ENCODE measurements at places on chromosomes 2 and 18.

DNA sequence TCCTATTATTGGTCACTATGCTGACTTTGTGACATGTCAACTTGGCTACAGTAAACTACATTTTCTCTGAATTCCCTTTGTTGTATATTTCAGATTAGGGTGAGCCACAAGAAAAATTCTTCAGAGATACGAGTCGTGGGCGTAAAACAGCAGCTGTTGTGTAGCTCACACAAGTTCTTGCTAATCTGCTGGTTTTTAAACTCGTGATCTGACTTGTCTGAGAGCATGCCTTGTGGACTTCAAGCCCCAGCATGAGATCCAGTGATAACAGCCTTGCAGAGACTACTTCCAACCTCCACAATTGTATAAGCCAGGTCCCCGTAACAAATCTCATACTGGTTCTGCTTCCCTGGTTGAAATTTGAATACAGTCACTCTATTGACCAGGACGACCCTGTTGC is 259.8 kb upstream of the LYPD1 start:
- no peak for DNase-seq

- DNase-seq, result no peak
Measured at GRCh38 chr18:36038102-36038663, 29.2 kb downstream of the RPRD1A start.

- DNase-seq, result no peak
Measured at GRCh38 chr2:212943351-212943750, 208.1 kb downstream of the IKZF2 start.

- DNase-seq, result no peak
Measured at GRCh38 chr2:225171350-225171749, 129.1 kb upstream of the DOCK10 start.

- no peak for DNase-seq
Measured at GRCh38 chr2:38125842-38126241, 49.9 kb upstream of the CYP1B1 start.

GRCh38 chr2:146366276-146366675 is 1478.6 kb upstream of the ACVR2A start:
- DNase-seq, result no peak

GRCh38 chr2:185811580-185811979 is 73.0 kb downstream of the FSIP2 start:
- DNase-seq, result no peak

DNA sequence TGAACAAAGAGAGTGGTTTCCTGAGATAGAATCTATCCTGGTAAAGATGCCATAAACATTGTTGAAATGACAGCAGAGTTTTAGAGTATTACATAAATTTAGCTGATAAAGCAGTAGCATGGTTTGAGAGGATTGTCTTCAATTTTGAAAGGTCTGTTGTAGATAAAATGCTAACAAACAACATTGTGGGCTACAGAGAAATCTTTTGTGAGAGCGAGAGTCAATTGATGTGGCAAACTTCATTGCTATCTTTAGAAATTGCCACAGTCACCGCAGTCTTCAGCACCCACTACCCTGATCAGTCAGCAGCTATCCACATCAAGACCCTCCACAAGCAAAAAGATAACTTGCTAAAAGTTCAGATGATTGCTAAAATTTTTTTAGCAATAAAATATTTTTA is 17.5 kb downstream of the VRK2 start:
- DNase-seq, result no peak

DNA sequence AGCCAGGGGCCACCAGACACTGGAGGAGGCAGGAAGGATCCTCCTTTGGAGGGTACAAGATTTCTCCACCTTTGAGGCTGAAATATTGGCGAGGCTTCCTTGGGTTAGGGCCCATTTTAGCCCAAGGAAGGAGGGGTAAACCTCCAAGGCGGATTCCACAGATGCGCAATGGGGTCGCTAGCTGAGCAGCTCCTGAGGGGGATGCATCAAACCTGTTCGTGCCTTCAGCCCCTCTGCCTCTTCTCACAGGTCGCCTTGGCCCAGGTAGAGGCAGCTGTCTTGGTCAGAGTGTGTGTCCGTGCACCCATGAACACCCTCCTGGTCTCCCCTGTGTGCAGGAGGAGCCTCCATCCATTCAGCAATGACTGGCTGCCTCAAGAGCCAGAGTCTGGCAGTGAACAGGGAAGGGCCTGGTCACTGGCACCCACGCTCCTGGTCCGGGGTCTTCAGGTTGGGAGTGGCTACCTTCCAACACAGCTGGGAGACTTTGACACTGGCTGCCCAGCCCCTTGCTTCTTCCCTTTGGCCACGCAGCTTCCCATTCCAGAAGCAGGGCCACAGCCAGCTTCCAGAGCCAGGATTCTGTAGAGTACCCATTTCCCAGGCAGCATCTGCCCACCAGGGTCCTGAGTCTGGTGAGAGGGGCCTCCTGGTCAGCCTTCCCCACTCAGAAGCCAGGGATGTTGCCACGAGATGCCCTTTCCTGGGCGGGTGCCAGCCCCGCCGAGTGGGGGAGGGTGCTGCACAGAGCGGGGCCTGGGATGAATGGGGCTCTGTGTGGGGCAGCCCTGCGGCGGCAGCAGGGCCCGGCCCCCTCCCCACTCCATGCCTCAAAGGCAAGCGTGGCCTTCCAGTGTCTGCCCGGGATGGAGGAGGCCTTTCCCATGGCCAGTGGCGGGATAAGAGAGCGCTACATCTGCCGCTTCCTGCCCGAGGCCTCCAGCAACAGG is 95.8 kb upstream of the GPC1 start:
- DNase-seq, result no peak

DNA sequence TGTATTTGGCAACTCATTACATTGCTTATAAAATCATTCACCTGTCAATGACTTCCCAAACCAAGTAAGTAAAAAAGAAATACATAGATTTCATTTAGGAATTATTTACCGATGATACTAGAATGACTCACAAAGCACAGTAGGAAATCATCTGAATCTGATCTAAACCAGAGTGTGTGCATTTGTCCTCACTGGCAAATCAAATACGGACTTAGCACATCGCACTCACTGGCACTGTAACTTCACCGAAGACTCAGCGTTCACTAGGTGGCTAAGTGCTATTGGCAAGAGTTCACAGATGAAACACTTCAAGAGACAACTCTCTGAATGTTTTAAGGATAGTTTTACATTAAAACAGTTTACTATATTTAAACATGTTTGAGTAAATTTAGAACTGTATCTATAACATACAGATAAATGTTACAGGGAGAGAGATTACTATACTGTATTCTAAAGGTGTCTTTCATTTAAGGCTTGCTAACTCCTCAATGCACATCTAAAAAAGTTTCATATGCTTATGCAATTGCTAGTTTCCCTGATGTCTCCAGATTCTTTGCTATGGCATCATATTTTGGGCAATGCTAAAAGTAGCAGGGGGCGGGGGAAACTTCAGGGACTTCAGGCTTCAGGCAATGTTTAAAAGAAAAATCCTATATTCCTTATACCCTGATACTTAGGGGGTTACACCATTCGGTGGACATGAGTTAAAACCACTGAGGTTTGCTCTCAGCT is 48.8 kb downstream of the STK39 start:
- no peak for DNase-seq

- DNase-seq, result no peak
Measured at GRCh38 chr2:109398366-109399015, 215.3 kb downstream of the SEPTIN10 start.

DNA sequence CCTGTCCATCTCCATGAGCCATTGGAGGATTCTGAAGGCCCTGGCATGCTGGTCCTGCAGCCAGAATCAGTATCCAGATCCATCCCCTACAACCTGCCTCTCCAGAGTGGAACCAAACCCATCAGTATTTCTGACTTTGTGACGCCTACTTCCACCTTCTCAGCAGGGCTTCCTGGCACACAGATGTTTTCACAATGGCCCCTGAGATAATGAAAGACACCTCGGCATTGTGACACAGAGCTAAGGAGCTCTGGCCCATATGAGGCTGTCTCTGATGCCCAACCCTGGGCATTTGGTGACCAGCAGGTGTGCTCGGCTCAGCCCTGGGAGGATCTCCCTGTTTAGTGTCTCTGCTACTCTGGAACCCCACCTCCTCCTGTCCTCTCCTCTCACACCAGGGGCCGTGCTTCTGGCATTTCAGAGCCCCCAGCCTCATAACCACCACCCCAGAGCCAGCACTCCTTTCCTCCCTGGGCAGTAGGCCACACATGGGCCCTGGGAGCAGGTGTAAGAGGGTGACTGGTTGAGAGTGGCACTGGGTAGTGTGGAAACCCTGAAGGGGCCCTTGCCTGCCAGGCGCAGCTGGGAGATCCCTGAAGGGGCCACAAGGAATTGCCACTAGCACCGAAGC is 38.2 kb downstream of the FOSL2 start:
- no peak for DNase-seq

DNA sequence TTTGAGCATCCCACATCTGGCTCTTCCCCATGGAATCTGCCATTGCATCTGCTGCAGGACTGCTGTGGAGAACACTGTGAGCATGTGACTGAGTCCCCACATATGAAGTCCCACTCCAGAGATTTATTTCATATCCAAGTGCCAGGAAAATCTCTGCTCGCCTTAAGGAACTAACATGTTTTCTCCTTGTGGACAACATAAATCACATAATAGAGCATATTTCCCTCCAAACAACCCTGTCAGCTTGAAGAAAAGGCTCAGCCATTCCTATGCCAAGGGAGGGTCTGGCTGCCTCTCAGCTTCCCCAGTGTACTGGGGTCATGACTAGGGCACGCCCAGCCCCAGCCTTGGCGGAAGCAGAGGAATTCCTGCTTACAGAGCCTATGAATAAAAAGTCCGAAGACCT is 193.7 kb downstream of the DNER start:
- DNase-seq, result no peak

GRCh38 chr2:22855081-22855480 is 529.9 kb upstream of the KLHL29 start:
- no peak for DNase-seq

GRCh38 chr2:7774481-7774880 is 857.3 kb downstream of the RNF144A start:
- DNase-seq, result no peak

DNA sequence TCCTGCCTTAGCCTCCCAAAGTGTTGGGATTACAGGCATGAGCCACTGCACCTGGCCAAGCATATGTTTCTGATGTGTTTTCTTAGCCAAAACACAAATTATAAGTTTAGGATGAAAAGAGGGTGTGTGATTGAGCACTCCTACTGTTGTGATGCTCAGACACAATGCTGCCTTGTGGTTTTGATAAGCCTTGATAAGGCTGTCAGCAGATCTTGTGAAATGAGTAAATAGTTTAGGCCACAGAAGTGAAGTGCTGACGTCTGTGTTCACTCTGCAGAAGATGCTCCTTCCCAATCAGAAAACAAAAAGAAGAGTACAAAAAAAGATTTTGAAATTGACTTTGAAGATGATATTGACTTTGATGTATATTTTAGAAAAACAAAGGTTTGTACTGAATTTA is 24.3 kb downstream of the NCAPH start:
- DNase-seq, result no peak

DNA sequence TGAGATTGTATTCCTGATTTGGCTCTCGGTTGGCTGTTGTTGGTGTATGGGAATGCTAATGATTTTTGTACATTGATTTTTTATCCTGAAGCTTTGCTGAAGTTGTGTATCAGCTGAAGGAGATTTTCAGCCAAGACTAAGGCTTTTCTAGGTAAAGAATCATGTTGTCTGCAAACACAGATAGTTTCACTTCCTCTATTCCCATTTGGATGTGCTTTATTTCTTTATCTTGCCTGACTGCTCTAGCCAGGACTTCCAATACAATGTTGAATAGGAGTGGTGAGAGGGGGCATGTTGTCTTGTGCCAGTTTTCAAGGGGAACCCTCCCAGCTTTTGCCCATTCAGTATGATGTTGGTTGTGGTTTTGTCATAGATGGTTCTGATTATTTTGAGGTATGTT is 90.4 kb downstream of the CYP26B1 start:
- no peak for DNase-seq

- peak; percentile 44 for DNase-seq
Measured at GRCh38 chr2:17752892-17753802, 463 bp downstream of the SMC6 start.

DNA sequence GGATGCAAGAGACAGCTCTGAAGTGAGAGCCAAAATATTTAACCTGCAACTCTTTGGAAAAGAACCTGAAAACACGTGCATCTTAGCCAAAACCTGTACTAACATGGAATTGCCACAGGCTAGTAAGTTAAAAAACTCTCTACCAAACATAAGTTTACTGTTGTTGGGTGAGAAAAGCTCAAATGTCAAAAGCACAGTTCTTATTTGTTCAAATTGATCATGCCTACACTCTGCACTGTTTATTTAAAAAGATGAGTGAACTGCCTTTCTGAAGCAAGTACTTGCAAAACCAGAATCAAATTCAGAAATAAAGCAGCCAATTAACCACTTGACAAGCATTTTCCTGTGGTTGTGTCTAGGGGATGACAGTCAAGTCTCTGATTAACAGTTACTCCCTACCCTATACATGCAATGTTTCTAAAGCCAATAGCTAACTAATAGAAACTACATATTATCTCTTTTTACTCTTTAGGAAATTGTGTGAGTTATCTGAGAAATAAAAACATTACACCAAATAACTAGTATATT is 5.6 kb downstream of the IKZF2 start:
- no peak for DNase-seq

- DNase-seq, result no peak
Measured at GRCh38 chr2:236673823-236674185, 104.2 kb downstream of the ACKR3 start.

DNA sequence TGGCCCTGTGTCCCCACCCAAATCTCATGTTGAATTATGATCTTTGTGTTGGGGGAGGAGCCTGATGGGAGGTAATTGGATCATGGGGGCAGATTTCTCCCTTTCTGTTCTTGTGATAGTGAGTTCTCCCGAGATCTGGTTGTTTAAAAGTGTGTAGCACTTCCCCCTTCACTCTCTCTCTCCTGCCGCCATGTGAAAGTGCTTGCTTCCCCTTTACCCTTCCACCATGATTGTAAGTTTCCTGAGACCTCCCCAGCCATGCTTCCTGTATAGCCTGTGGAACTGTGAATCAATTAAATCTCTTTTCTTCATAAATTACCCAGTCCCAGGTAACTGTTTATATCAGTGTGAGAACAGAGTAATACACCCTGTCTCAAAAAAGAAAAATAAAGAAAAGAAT is 25.5 kb downstream of the LRRFIP1 start:
- DNase-seq, result no peak

DNA sequence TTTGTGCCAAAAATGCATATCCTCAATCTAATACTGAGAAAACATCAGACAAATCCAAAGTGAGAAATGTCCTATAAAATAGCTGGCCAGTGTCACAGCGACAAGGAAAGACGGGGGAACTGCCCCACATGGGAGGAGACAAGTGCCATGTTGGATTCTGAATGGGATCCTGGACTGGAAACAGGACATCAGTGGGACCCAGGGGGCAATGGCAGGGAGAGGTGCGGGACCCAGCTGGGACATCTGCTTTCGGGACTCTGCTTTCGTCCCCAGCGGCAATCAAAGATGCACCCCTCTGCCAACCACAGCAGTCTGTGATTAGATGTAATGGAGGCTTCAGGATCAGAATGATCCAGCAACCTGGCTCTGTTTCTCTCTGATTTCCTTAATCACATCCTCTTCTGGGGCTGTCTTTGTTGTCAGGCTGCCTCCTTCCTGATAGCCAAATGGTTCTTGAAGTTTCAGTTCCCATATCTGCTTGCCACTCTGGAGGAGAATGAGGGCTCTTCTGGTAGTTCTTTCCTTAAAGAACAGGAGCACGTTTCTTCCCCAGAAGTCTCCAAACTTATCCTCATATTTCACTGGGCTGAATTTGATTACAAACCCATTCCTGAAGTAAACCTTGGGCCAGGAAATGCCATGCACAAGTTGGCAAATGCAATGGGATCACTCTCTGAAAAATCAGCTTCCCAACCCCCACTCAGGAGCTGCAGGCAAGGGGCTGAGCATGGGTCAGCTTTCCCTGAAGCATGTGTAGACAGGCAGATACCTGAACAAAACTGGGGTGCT is 13.6 kb upstream of the PROC start:
- DNase-seq, result no peak
